ENCODE measurements at places on chromosomes 7 and 10. TPM values are rescaled to one million over a fixed set of nuclear protein-coding genes. Genes with fewer than 3 reads are reported as not detected.

The ZNF365 gene
- 0.48 TPM for polyA plus RNA-seq

The TBX20 gene
- not detected for polyA plus RNA-seq

The RPP38 gene
- 30.2 TPM for polyA plus RNA-seq

The FAM180A gene
- polyA plus RNA-seq = not detected

The AHR gene
- polyA plus RNA-seq = 37.9 TPM

The ETV1 gene
- polyA plus RNA-seq = 30.6 TPM

The PRRT4 gene
- 0.73 TPM for polyA plus RNA-seq

The LRRC18 gene
- 0.24 TPM for polyA plus RNA-seq

The EIF5AL1 gene
- 0.39 TPM for polyA plus RNA-seq

The NUTM2B gene
- 1.3 TPM for polyA plus RNA-seq

The FAM237B gene
- 0.16 TPM for polyA plus RNA-seq

The ECHDC3 gene
- 9.6 TPM for polyA plus RNA-seq

The PIP gene
- polyA plus RNA-seq = not detected

The CUZD1 gene
- polyA plus RNA-seq = 0.90 TPM

The DOCK4 gene
- 8.1 TPM for polyA plus RNA-seq

The RASA4 gene
- 30.1 TPM for polyA plus RNA-seq

The AQP1 gene
- 81.6 TPM for polyA plus RNA-seq

The NUPR2 gene
- 1.4 TPM for polyA plus RNA-seq

The TSPAN13 gene
- 189 TPM for polyA plus RNA-seq

The NYAP1 gene
- 3.5 TPM for polyA plus RNA-seq

The LBX1 gene
- 0.03 TPM for polyA plus RNA-seq

The ANKRD22 gene
- polyA plus RNA-seq = 1.3 TPM

The CRYGN gene
- 0.36 TPM for polyA plus RNA-seq

The NPY4R2 gene
- polyA plus RNA-seq = 0.79 TPM

The UNC5B gene
- polyA plus RNA-seq = 10.5 TPM

The OSBPL3 gene
- 32.4 TPM for polyA plus RNA-seq

The KCND2 gene
- 2.5 TPM for polyA plus RNA-seq

The SPDYE3 gene
- 3.5 TPM for polyA plus RNA-seq

The MSANTD7 gene
- polyA plus RNA-seq = 13.9 TPM

The CCDC172 gene
- not detected for polyA plus RNA-seq

The SPDYE11 gene
- 0.51 TPM for polyA plus RNA-seq

The LIPN gene
- not detected for polyA plus RNA-seq

The SLC13A1 gene
- 1.7 TPM for polyA plus RNA-seq

The FOXI2 gene
- not detected for polyA plus RNA-seq

The PLEKHS1 gene
- 62.4 TPM for polyA plus RNA-seq

The NPFFR1 gene
- polyA plus RNA-seq = 0.31 TPM

The INTS15 gene
- 28.6 TPM for polyA plus RNA-seq

The SORCS1 gene
- 6.5 TPM for polyA plus RNA-seq

The CRPPA gene
- polyA plus RNA-seq = 1.8 TPM

The ABCB1 gene
- 7.0 TPM for polyA plus RNA-seq

The POLR2J2 gene
- polyA plus RNA-seq = 4.4 TPM

The ANXA8 gene
- polyA plus RNA-seq = 18.2 TPM

The ZSCAN21 gene
- 13.6 TPM for polyA plus RNA-seq

The PTTG1IP2 gene
- polyA plus RNA-seq = not detected

The KLHL7 gene
- polyA plus RNA-seq = 28.6 TPM

The HGF gene
- 2.8 TPM for polyA plus RNA-seq

The ST8SIA6 gene
- 3.0 TPM for polyA plus RNA-seq

The FBXL13 gene
- polyA plus RNA-seq = 0.70 TPM

The CYP2C8 gene
- 2.6 TPM for polyA plus RNA-seq

The UBTD1 gene
- polyA plus RNA-seq = 4.1 TPM

Measured in large intestine (tissue), 12 donors.